ENCODE measurements at places on chromosomes 13 and 19. TPM values are rescaled to one million over a fixed set of nuclear protein-coding genes. Genes with fewer than 3 reads are reported as not detected.

Gene ICAM5
- total RNA-seq = 0.85 TPM

DNA sequence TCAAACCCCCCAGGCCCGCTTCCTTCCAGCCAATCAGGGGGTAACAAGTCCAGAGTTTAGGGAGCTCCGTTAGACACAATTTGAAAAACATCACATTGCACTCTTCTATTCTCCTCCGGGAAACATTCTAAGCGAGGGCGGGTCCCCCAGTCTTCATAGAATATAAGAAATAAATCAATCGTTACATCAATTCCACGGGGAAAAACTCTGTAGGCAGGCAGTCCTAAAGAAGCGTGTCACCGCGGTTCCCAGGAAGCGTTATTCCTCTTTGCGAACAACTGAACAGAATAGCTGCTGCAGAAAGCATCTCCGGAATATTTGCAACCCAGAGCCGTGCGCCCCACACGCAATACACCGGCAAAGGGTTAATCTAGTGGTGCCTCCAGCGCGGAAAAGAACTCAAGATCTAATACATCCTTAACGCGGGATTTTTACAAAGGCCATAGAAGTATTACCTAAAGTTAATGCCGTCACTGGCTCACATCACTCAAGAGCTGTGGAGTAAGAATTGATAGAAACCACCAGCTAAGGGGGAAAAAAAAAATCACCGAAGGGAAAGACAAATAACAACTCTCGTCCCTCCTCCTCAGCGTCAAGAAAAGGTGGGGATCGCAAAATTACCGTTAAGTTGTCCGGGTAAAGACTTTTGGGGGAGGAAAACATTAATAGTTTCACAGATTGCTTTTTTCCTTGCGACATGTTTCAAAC, 65.1 kb downstream of the KCNRG start:
- peak; percentile 56 for DNase-seq
- peak overlapping the region; percentile 90 for H3K27ac ChIP-seq
- H3K4me1 ChIP-seq = peaks cover 18% of the 10 kb centered on the region
- H3K36me3 ChIP-seq = peaks cover 4% of the 10 kb centered on the region

Gene CATSPERD
- total RNA-seq = 0.05 TPM

Gene POGLUT2
- total RNA-seq = 4.9 TPM

GRCh38 chr13:60431108-60431700, 34.2 kb downstream of the TDRD3 start:
- H3K27me3 ChIP-seq = no peaks in the 10 kb centered on the region
- DNase-seq = peak; percentile 59
- no peak overlapping the region for H3K4me3 ChIP-seq
- H3K4me1 ChIP-seq = no peaks in the 10 kb centered on the region
- no peak overlapping the region for H3K27ac ChIP-seq
- H3K36me3 ChIP-seq = no peaks in the 10 kb centered on the region

Gene MED26
- 6.2 TPM for total RNA-seq

GRCh38 chr19:48480183-48480557, 11.0 kb downstream of the CYTH2 start:
- peak overlapping the region; percentile 43 for H3K4me3 ChIP-seq
- peaks cover 46% of the 10 kb centered on the region for H3K36me3 ChIP-seq
- no peaks in the 10 kb centered on the region for H3K27me3 ChIP-seq
- H3K4me1 ChIP-seq = peaks cover 19% of the 10 kb centered on the region
- H3K27ac ChIP-seq = peak overlapping the region; percentile 71
- peak; percentile 37 for DNase-seq

Gene ZNF560
- 0.05 TPM for total RNA-seq

DNA sequence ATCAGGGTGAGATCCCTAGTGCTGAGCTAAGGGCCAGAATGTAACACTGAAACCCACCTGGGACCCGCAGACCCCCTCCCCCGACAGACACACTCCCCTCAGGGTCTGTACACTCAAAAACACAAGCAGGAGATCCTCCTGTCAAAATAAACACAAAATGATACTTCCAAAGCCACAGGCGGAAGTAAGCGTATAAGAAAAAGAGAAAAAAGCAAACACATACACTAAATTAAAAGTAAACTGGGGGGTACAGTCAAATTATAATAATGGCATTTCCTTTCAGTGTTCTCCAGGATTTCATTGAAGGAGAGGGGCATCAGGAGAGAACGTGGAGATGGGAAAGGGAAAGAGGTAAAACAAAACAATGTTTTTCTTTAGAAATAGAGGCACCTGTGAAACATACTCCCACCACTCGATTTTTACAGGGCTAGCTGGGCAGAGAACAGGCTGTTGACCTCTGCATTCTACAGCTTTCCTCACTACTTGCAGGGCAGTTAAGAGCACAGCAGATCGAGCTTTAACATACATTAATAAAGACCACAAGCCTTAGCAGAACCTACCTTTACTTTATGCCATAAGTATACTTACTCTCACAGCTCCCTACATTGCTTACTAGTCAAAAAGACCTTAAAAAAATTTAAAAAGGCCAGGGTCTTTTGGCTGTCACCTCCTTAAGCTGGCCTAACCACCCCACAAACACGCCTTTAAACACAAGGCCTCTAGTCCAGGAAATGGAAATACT, 5.3 kb downstream of the ZIC5 start:
- H3K27ac ChIP-seq = no peak overlapping the region
- no peaks in the 10 kb centered on the region for H3K36me3 ChIP-seq
- peaks cover 12% of the 10 kb centered on the region for H3K4me1 ChIP-seq
- peaks cover 97% of the 10 kb centered on the region for H3K27me3 ChIP-seq
- DNase-seq = no peak

Gene PABPC3
- total RNA-seq = 0.09 TPM

GRCh38 chr13:69648340-69649062, 459.1 kb upstream of the ATXN8OS start:
- H3K4me1 ChIP-seq = no peaks in the 10 kb centered on the region
- DNase-seq = no peak
- H3K27ac ChIP-seq = no peak overlapping the region
- no peaks in the 10 kb centered on the region for H3K36me3 ChIP-seq

- H3K36me3 ChIP-seq = no peaks in the 10 kb centered on the region
- H3K27me3 ChIP-seq = no peaks in the 10 kb centered on the region
- no peak overlapping the region for H3K4me3 ChIP-seq
- H3K27ac ChIP-seq = no peak overlapping the region
- no peaks in the 10 kb centered on the region for H3K4me1 ChIP-seq
- no peak for DNase-seq
Observed at GRCh38 chr13:75473468-75473867, 8.5 kb downstream of the TBC1D4 start.
